ENCODE measurements at places on chromosomes 6 and 20.

DNA sequence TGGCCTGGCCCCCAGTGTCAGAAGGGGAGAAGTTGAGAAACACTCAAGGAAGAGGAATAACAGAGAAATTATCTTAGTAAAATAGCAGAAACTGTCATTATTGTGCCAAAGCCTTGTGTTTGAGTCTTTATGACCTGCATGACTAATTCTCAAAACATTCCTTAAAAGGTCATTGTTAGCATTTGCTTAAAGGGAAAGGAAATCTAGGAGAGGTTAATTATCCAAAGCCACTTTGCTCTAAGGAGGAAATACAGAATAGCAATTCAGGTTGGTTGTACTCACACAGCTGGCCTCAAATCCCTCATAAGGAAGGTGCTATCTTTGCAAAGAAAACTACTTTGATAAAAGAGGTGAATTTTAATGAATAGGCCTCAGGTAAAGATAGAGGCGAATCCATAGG is 516.7 kb downstream of the CBLN4 start:
- DNase-seq, result no peak

- no peak for DNase-seq
These were observed 58.2 kb upstream of the QKI start for GRCh38 chr6:163356324-163356723.

DNA sequence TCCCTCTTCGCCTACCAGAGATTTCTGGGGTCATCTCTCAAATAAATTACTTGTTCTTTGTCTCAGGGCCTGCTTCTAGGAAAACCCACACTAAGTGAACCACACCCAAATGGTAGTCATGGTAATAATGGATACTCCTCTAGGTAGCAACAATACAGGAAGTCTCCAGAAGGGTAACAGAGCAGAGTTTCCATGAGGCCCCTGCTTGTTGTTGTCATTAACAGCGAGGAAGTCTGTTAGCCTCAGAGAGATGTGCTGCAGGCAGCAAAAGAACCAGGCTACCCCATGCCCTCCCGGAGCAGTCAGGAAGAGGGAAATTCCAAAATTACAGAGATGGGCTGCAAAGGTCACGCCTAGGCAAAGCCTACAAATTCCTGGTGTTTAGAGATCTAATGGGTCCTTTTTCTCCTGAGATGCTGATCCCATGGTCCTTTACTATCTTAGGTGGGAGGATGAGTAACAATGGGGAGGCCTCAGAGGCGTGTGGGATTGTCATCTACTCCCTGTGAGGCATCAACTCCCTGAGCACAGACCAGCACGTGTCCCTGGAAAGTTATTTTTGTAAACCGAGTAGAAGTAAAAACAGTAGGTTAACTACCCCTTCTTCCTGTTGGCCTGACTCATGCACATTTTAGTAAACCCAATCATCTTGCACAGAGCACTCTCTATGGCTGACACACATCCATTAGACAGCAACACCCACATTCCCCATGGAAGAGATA is 10.1 kb downstream of the ISM1 start:
- DNase-seq, result no peak

DNA sequence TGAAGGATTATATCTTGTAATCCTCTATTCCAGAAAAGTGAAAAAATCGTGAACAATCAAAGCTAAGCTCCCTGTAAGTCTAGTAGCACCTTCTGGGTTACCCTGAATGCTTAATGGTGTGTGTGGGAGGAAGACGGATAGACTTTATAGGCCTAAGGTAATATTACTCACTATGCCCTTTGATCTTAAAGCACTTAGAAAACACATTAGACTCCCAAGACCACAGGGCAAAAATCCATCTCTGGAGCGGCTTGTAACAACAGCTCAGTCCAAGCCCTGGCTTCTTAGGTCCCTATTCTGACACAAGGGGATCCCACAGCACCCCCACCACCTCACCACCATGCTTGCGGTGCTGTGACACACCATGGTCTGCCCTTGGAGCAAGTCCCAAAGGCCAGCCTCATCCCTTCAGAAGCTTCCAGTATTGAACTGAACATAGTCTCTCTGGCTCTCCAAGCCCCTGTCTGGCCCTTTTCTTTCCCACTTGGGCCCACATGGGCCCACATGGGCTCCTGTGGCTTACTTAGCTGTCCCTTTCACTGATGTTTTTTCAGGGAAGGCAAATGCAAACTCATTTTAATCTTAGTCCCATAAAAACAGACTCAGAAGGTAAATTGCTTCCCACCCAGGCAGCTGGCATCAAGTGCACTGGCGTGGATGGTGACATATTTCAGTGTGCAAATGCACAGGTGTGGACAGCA is 28.3 kb downstream of the C6orf132 start:
- DNase-seq, result no peak

GRCh38 chr20:41134362-41135186 is 2.8 kb upstream of the PLCG1 start:
- no peak for DNase-seq

GRCh38 chr6:45964300-45964699 is 51.4 kb downstream of the CLIC5 start:
- no peak for DNase-seq

GRCh38 chr20:22861231-22861980 is 173.7 kb upstream of the SSTR4 start:
- no peak for DNase-seq

GRCh38 chr6:85797993-85798392 is 155.3 kb upstream of the SYNCRIP start:
- no peak for DNase-seq

- no peak for DNase-seq
These were observed 74.1 kb downstream of the ASXL1 start for GRCh38 chr20:32432277-32432676.

DNA sequence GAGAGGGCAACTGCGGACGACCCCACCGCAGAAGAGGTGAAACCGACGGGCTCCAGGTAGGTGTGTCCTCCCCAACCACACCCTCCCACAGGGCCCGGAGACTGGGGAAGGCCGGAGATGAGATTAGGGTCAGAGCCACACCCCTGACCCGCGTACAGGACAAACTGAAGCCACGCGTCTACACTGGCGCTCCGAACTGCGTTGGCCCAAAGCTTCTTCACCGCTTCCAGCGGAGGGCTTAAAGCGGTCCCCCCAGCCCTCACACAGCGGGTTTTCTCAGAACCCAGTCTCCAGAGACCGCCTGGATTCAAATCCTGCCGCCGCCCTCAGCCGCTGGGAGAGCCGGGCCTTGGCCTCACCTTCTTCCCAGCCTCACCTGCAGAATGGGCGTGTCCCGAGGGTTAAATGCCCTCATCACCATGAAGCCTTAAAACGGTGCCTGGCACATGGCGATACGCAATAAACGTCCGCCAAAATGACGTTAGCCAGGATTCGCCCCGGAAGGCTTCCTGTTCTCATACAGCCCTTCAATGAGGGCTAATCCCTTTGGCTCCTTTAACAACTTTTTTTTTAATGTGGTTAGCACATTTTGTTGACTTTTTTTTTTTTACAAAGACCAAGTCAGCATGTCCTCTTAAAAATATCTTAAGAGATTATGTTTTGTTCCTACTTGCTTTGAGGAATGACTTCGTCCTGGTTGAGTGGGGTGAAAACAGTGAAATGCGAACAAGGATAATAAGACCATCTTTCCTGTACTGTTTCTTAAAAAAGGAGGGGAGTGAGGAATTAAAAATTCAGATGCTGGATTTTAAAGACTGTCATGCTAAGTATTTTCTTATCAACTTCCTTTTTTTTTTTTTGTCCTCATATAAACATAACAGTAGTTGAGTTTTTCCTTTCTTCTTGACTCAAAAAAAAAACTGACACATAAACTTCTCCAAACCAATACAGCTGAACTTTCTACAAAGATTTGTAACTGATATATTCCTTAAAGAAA is 15.1 kb upstream of the ZNF217 start:
- no peak for DNase-seq

- DNase-seq, result no peak
These were observed 27.4 kb upstream of the APCDD1L start for GRCh38 chr20:58542411-58543095.

GRCh38 chr6:71250099-71250602 is 38.5 kb upstream of the OGFRL1 start:
- DNase-seq, result no peak

DNA sequence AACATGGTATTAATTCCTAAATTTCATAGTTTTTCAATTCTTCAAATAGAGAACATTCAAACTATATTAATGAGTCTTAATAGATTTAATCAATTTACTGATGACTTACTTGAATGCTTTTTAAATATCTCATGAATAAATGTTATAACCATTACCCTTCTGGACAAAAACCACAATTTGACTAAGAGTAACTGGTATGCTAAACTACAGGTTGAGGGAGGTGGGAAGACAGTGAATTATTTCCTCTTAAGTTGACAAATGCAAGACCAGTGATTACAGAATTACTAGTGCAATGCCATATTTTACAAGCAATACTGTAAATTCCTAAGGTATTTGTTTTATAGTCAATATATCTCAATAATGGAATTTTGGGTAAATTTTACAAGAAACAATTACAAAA is 65.1 kb downstream of the REV3L start:
- no peak for DNase-seq

GRCh38 chr6:146551545-146551944 is 7.9 kb downstream of the RAB32 start:
- no peak for DNase-seq

DNA sequence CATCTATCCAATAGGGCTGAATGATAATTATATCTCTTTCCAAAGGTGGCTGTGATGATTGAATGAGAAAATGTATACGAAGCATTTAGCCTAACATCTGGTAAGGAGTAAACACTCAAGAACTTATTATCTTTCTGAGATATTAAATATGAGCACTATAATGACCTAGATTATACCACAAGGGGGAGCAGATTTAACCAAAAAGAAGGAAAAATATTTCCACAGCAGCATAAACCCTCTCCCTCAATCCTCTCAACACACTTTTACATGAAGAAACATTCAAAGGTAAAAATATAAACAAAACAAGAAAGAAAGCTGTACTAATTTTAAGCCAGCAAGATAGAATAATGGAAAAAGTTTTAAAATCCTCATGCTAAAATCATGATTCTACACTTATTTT is 68.4 kb downstream of the SHPRH start:
- no peak for DNase-seq

DNA sequence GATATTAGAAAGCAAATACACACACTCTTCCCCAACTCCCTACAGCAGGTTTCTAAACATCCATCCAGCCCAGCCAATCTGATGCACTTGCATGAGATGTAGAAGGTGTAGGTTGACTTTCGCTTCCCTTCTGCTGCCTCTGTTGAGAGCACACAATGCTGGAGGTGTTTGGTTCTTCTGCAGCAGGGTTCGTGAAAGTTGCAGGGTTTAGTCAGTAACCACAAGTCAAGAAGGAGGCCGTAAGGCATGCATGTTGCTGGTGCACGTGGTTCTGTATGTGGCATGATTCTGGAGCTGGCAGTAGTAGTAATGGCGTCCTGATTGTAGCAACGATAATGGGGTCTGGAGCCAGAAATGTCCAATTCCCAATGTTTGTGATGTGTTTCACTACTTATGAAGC is 53.0 kb downstream of the DEK start:
- DNase-seq, result no peak

GRCh38 chr6:72788188-72788587 is 166.3 kb downstream of the KCNQ5 start:
- DNase-seq, result no peak

DNA sequence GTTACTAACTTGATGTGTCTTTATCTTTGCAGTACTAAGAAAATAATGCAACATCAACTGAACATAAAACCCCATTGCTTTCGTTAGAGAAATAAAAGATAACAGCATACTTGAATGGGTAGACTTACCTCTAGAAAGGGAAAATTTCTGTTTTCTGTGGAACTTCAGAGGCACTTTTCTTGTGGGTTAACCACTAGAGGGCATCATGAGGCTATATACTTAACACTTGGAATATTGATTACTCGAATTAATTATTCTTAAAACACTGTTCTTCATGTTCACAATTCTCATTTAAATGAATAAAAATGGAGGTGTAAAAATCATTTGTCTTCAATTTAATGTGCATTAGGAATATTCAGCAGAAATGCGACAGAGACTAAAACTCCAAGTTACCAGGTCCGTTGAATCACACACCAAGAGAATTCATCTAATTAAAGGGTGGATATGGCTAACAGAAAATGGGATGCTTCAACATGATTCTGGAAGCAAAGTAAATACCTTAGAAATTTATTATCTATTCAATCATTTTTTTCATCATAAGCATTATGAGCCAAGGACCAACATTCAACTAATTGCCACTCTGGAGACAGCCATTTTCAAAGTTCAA is 330.8 kb upstream of the PREP start:
- no peak for DNase-seq

DNA sequence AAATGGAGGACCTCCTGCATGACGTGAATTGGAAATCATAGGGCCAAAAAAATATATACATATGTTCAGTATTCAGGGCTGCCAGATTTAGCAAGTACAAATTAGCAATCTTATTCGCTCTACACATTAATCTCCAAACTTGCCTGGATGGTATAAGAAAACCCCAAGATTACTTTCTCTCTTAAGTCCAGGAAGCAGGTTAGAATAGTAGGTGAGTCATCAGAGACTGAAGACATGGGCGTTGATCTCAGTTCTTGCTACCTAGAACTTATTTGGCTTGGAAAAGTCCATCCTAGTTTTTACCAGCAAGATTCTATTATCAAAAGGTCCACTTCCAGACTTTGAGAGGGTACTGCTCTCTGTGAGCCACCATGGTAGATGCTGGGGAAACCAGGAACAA is 47.4 kb downstream of the GPR63 start:
- DNase-seq, result no peak

- DNase-seq, result no peak
These were observed 84.2 kb downstream of the CEBPB start for GRCh38 chr20:50274570-50275430.

GRCh38 chr6:66429210-66429609 is 722.2 kb upstream of the EYS start:
- no peak for DNase-seq

DNA sequence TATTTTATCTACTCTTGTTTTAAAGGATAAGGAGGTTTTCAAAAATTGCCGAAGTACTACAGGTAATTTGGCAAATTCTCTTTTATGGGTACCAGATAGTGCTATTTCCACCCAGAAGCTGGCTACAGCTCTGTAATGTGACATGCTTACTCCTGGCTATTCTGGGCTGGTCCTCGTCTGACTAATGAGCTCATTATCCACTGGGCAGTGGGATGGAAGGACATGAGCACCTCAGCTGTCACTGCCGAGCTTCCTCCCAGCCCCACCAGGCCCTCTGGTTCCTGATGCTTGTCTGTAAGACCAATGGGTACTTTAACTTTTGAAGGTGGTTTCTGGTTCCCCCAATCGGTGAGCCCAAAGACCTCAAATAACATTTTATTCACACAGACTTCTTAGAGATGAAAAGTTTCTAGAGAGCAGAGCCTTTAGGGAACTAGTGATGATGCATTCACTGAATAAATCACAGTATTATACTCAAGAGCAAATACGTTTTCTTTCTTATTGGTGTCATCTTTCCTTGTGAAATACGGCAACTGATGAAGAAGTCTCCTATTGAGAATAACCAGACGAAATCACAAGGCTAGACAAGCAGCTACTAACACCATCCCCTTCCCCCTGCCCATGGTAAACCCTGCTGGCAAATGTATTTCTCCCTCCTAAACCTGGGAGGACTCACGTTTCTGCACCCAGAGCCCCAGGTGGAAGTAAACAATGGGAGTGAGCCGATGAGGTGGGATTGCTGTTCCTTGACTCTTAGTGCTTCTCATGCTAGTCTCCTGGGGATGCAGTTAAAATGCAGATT is 80.8 kb downstream of the SLC22A3 start:
- no peak for DNase-seq

- no peak for DNase-seq
These were observed 136.5 kb upstream of the CDH4 start for GRCh38 chr20:61115364-61116065.
